ENCODE measurements at places on chromosomes 1 and 21.

DNA sequence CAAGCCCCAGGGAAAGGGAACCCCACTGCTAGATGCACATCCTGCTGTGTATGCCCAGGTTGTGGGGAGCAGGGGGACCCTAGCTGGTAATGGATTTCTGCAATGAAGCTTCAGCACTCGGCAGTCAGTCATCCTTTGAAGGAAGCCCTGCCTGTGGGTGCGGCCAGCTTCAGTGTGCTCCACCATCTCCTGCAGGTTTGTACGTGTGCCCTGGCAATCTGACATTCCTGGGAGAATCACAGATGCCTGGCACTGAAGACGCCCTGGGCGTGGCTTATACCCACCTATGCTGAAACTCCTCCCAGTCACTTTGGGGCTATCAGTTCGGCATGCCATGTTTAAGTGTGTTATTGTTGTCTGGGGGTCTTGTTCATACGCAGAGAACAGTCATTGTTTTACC lies 6.8 kb downstream of the SPRR5 start:
- DNase-seq: no peak

GRCh38 chr1:88873737-88874349 lies 17.5 kb downstream of the GTF2B start:
- no peak for DNase-seq

DNA sequence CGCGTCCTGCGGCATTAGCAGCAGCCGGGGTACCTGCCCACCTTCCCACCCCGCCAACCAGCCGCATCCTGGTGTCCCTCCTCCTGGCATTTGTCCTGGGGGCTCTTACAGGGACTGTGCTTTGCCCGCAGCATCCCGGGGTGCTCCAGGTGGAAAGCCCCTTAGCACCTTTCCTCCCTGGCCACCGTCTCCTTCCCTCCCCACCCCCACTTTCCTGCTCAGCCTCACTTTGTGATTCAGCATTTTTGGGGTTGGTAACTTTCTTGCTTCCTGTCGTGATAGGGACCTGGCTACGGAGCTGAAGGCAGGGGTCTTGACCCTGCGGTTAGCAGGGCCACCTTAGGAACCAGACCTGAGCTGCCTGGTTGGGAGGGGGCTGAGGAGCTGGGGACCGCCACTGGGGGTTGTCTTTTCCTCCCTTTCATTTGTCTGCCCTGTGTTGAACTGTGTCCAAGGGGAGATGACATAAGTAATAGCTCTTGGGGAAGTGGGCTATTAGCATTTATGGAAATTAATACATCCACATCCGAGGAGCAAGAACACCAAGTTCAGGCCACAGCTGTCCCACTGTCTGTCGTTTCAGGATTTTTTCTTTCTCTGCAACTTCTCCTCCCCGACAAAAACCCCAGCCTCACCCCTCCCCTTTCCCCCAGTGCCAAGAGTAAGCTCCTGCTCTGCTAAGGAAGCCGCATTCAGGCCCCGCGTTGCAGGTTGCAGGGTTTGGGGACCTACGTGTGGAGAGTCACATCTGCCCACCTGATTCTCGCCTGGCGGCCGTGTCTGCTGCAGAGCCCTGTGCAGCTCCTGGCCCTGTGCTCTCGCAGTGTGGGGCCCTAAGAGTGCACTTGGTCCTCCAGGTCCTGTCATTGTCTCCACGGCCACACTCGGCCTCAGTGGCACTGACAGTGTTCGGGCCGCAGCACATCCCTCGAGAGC lies 1.6 kb upstream of the NPHP4 start:
- DNase-seq: no peak

DNA sequence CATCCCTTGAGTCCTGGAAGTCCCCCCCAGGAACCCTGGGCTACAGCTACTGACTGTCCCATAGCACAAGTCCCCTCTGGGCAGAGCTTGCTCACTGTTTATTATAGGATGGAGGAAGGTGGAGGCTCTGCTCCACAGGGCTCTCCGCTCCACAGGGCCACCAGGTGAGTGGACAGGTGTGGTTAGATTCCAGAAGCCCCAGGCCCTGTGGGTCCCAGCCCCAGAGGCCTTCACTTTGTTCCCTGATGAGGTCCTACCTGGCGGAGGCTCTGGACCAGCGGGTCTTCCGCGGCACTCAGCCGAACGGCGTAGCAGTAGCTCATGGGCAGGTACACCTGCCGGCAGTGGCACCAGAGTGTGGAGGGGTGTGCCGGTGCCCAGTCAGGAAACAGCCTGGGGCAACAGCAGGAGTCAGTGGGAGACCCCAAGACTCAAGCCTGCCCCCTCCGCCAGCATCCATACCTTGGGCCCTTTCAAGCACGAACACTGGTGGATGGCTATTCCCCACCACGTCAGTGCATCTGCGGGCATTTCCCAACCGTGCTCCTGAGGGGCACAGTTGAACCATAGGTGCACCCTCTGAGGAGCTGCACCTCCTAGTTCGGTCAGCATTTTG lies 12.3 kb downstream of the LSS start:
- DNase-seq: no peak

DNA sequence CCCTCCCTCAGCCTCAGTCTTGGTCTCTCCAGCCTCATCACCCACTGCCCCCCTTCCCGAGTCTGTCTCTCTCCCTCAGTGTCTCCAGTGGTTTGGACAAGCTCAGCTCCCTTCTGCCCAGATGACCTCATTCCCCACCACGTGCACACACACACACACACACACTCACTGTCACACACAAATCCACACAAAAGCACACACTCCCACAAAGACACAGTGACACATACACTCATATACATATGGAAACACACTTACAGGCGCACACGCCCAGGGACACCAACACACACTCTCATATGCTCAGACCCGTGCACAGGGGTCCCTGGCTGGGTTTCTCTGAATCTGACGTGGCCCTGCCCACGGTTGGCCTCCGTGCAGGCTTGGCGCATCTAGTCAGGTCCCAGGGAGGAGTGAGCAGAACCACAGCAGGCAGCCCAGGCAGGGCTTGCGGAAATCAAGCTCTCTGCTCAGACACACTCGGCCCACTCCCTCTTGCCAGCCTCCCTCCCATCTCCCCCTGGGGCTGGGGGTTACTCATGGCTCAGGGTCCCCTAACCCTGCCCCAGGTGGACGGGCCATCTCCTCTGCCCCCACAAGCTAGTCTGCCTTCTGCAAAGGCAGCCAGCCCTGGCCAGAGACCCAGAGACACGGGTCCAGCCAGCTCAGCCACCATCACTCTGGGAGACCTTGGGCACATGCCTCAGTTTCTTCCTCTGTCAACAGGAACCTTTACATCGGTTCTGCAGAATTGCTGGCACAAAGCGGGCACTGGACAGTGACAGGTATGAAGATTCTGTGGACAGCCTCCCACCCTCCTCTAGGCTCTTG lies 38.5 kb upstream of the FAM131C start:
- no peak for DNase-seq

DNA sequence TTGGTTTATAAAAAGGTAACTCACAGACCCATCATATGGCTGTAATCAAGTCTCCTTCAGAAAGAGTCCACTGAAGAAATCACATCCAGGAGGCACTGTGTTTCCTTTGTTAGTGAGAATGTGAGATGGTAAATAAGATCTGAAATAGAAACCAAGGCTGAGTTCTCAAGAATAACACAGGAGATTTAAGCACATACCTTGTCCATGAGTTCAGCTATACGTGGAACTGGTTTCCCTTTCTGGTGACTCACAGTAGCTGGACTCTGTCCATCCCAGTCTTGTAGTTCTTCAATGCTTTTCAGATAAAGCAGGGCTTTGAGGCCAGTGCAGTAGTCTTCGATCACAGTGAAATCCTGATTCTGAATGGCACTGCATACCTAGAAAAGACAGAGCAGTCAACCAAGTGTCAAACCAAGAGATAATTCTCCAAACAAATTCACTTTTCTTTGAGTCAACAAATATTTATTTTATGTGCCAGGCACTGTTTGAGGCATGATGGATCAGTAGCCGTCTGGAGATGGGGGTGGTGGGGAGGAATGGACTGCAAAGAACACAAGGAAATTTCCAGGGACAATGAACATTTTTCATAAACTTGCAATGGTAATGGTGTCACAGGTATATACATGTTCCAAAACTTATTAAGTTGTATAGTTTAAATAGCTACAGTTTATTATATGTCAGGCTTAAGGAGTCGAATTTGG lies 471.4 kb downstream of the PTBP2 start:
- no peak for DNase-seq

DNA sequence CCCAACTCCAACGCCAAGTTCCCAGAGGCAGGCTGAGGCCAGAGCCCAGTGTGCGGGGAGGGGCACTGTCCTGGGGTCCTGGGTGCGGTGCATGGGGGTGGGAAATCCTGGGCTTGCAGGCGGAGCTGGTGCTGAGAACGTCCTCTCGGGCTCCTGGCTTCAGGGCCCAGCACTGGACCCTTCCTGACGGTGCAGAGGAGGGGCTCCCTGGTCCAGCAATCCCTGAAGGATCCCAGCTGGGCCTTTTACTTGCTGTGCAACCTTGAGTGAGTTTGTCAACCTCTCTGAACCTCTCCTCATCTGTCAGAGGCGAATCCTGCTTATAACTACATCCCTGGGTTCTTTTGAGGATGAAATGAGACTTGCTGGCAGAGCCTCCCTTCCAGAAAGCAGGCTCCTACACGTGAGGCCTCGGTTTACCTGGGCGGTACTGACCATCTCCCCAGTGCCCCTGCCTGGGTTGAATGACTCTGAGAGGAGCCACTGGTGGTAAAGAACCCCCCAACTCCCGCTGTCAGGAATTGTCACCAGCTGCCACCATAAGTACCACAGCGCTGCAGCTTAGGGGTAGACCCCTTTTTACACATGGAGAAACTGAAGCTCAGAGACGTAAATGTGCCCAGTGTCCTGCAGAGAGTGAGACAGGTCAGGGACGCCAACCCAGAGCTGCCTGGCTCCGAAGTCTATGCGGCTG lies 77.3 kb downstream of the DHRS3 start:
- DNase-seq: no peak

GRCh38 chr1:187070076-187070475 lies 241.3 kb downstream of the PLA2G4A start:
- no peak for DNase-seq

DNA sequence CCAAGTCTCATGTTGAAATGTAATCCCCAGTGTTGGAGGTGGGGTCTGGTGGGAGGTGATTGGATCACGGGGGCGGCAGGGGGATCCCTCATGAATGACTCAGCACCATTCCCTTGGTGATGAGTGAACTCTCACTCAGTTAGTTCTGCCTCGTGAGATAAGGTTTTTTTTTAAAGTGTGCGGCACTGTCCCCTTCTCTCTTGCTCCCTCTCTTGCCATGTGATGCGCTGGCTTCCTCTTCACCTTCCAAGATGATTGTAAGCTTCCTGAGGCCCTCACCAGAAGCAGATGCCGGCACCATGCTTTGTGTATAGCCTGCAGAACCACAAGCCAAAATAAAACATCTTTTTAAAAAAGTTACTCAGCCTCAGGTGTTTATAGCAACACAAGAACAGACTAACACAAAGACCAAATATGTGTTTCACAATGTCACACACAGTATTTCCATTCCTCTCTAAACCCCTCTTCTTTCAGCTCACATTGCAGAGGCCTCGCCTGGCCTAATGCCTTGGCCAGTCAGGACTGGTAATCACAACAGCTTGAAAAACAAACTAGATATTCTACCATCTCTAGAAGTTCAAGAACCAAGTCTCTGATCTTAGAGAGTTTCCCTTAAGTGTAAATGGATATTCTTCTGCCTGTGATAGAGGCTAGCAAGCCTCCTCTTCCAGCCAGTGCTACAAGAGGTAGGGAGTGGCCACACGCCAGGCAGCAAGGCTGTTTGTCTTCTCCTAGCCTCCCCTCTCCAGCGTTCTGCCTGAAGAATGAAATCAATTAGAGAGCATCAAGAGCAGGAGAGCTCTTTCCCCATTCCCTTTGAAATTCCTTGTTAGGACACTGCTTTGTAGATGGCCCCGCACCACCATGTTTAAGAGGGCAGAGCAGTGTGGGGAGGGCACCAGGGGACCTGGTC lies 19.6 kb upstream of the RAP1A start:
- no peak for DNase-seq

DNA sequence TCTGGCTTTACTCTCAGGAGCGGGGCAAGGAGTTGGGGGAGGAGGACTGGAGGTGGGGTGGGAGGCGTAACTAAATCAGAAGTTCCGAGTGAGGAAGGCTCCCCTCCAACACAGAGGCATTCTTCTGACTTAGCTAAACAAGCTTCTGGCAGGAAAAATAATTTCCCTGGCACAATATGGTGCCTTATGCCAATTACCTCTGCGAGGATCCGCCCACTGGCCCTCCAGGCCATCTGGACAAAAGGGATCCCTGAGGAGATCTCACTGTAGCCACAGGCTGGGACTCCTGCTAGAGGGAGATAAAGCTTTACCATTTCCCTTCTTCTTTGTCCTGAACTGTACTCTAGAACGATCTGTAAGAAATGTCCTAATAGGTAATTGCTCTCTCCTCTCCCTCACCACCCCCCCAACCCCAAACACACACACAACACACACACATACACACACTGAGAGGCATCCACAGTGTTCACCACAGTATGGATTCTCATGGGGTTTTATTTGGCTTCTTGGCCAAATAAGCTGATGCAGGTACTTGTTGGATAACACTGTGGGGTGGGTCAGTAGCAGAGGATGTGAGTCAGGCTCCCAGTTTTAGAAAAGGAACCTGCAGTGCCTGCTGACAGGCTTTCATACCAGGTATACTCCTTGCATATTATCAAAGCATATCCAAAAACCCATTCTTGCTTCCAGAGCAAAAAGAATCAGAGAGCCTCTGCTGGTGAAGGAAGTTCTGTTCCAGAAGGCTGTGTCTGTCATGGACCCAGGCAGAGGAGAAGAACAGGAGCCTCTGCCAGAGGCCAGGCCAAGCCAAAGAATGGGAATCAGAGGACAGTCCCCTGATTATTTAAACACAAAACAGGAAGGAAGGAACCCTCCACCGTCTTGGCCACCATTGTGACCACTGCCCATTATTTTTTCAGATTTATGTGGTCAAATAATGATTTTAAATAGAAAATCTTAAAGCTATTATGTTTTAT lies 169.1 kb downstream of the C1orf21 start:
- DNase-seq: no peak

DNA sequence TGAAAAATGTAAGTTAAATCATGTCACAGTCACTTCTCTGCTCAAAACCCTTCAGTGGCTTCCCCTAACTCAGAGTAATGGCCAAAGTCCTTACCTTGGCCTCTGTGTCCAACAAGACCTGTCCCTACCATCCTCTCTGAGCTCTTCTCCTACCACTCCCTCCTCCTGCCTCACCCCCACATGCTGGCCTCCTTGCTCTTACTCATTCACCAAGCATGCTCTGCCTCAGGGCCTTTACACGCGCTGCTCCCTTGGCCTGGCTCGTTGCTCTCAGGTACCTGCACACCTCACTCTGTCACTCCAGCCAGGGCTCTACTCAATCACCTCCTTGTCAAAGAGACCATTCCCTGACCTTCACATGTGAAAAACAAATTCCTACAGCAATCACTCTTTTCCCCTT lies 54.2 kb downstream of the SEC16B start:
- no peak for DNase-seq

DNA sequence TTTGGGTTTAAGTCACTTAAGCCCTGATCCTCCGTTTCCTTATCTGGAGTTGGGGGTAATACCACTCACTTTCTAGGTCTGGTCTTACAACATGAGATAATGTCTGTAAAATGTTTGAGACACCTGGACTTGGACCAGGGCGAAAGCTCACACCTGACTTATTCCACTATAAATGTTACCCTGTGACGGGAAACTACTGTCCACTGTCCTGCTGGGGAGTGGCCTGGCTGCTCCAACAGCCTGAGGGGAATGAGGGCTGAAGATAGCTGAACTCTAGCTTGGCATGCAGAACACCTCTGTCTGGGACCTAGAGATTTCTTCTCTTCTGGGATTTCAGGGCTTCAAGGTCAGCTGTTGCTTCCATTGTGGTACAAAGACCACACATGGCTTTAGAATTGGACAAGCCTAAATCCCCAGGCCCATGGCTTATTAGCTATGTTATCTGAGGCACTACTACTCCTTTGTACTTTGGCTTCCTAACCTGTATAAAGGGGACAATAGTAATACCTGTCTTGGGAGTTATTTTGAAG lies 9.5 kb upstream of the A3GALT2 start:
- no peak for DNase-seq

- DNase-seq: no peak
Observed at GRCh38 chr1:39640861-39641260, 1.4 kb upstream of the HEYL start.

Data from esophagus squamous epithelium (tissue), 5 donors.